ENCODE measurements at places on chromosomes 4 and X.

GRCh38 chrX:116239944-116240840 is 69.6 kb downstream of the AGTR2 start:
- no peak for DNase-seq

DNA sequence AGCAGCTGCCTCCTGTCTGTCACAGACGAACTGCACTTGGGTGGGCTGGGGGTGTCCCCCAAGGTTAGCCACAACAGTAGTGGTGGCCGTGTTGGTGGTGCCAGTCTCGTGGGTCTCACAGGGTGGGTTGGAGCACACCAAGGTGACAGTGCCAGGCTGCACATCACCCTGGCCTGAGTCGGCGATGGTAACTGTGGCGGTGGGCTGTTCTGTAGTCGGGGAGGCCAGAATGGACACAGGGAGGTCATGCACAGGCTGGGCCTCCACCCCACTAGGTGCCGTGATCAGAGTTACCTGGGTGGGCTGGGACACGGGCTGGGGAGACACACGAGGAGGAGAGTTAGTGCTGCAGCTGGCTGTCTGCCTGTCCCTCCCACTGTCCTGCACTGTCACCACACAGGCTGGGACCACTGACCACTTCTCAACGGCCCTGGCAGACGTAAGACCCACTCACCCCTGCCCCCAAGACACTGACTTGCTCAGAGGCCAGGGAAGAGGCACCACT is 10.8 kb upstream of the RENBP start:
- no peak for DNase-seq

GRCh38 chr4:174216799-174217272 is 66.6 kb downstream of the FBXO8 start:
- no peak for DNase-seq

GRCh38 chrX:19382555-19383145 is 38.9 kb downstream of the PDHA1 start:
- peak; percentile 31 for DNase-seq

DNA sequence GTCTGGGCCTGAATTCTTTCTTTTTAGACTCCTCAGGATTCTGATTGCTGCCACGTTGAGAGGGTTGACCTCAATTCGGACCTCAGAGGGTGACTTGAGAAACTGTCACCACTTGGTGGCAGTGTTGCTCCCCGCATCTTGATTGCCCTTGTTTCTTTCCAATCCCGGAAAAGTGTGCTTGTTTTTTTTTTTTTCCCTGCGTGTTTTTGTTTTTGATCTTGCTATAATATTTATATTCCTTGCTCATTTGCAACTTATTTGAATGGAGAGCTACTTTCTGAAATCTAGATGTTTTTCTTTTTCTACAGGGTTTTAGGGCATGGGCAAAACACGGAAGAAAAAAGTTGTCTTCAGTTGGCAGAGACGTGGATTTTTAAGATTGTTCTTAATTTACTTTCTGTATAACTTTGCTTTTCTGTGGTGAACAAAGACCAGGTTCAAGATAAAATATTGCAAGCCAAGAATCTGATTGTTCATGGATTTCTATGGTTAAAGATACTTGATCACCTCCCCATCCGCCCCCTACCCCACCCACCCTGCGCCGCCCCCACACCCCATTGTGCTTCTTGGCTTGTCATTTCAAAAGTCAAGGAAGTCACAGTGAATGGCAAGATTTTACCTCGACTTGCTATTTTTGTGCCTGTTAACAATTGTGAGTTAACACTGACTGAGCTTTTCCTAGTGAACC is 102.0 kb downstream of the PTTG2 start:
- DNase-seq: peak; percentile 56

GRCh38 chr4:165689159-165689558 is 183.9 kb upstream of the TLL1 start:
- no peak for DNase-seq

DNA sequence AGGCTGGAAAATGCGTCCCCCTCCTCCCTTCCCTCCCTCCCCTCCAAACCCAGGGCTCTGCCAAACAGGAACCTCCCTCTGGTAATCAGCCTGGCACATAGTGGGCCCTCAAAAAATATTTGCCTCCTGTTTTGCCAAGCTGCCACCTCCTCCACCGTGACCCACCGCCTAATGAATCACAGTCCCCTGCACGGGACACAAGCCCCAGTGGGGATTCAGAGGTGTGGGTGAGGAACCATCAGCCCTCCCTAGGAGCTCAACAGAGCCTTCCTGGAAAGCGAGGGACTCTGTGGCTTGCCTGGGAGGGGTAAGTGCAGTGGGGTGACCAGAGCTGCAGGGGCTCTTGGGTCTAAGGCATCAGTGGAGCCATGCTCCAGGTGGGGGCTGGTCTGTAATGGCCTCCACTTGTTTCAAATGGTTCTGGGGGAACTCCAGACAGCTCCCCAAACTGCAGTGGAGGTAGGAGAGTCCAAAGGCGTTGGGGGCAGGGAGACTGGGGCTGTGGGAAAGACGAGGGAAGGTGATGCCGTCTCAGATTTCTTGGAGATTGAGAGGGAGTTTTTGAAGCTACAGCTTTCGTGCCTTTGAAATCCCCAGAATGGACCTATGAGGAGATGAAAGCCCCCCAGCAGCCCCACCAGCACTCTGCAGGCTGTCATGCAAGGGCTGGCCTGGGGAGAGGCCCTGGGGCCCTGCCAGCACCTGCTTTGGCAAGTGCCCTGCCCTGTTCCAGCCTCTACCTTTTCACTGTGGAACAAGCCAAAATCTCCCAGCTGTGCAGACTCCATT is 1.0 kb upstream of the PPP2R2C start:
- no peak for DNase-seq

Measured in activated T-cell treated with anti-CD3 and anti-CD28 coated beads for 1 hour (primary cell).